CD8-positive, alpha-beta memory T cell (primary cell): ENCODE measurements at places on chromosomes 11 and 22. TPM values are rescaled to one million over a fixed set of nuclear protein-coding genes. Genes with fewer than 3 reads are reported as not detected.

The ZC3H12C gene
- not detected for polyA plus RNA-seq

The GLYAT gene
- not detected for polyA plus RNA-seq

The SLC25A17 gene
- 17.6 TPM for polyA plus RNA-seq

The SEC14L6 gene
- polyA plus RNA-seq, result 0.18 TPM

The HIC2 gene
- polyA plus RNA-seq, result 0.60 TPM

The HMOX1 gene
- 0.25 TPM for polyA plus RNA-seq

The MUC2 gene
- polyA plus RNA-seq, result not detected

The SREBF2 gene
- polyA plus RNA-seq, result 24.5 TPM

The SCUBE2 gene
- polyA plus RNA-seq, result not detected

The ALX4 gene
- polyA plus RNA-seq, result not detected

The CDCA5 gene
- polyA plus RNA-seq, result 0.54 TPM

The VPREB1 gene
- polyA plus RNA-seq, result not detected

The TMEM25 gene
- polyA plus RNA-seq, result 12.1 TPM

The GRAMD1B gene
- polyA plus RNA-seq, result 2.1 TPM

The HOATZ gene
- not detected for polyA plus RNA-seq

The RASSF7 gene
- polyA plus RNA-seq, result 39.7 TPM
